ENCODE measurements at places on chromosomes 7 and 10. TPM values are rescaled to one million over a fixed set of nuclear protein-coding genes. Genes with fewer than 3 reads are reported as not detected.

CNPY1 gene
- polyA plus RNA-seq: not detected

FKBP6 gene
- not detected for polyA plus RNA-seq

FGF8 gene
- polyA plus RNA-seq: not detected

TNPO3 gene
- polyA plus RNA-seq: 30.4 TPM

ACTL6B gene
- polyA plus RNA-seq: not detected

TFR2 gene
- polyA plus RNA-seq: 1.3 TPM

PPP1R9A gene
- polyA plus RNA-seq: not detected

DNA sequence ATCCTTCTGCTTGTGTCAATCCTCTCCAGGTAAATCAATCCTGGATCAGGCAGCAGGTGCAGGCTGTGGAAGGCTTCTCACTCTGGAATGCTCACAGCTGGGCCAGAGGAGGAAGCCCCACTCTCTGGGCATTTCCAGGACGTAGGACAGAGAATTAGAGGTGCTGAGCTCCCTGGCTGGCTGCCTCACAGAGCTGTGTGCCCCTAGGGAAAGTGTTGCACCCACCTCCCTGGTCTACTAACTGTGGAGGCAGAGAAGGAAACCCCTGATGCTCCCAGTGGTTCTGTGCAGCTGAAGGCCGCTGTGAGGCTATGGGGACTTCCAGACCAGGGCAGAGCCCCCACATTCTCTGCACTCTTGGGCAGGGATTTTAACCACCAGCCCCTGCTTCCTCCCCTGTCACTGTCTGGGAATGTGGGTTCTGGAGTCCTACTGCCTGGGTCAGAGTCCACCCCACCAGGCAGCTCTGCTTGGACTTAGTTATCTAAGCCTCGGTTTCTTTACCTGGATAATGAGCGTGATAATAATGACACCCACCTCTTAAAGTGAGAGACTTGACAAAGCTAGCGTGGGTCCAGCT is 73.5 kb upstream of the EEPD1 start:
- no peak for DNase-seq
- H3K4me3 ChIP-seq: no peak overlapping the region
- H3K36me3 ChIP-seq: no peaks in the 10 kb centered on the region

GRCh38 chr7:130668258-130669084 is at the start of gene COPG2:
Gene COPG2 (minus strand): TSS chr7:130668748. CDS start chr7:130668668, 80 bp downstream.
- no peaks in the 10 kb centered on the region for H3K36me3 ChIP-seq
- no peaks in the 10 kb centered on the region for H3K4me1 ChIP-seq
- H3K27ac ChIP-seq: peak within 1 kb of the TSS; percentile 73
- peak; percentile 68 for DNase-seq
- peak within 1 kb of the TSS; percentile 64 for H3K4me3 ChIP-seq

DNA sequence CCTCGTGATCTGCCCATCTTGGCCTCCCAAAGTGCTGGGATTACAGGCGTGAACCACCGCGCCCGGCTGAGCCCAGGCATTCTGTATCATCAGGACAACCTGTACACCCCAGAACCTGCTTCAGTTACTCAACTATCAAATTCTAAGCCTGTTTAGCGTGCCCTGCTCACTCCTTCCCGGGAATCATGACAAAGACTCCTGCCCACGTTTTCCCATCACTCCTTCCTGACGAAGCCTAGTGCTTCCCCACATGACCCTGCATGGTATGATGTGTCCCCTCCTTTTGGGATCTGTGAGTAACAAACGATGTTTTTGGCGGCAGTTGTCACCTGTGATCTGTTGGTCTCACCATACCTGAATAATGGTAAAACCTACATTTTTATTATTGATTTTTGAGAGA is 12.2 kb upstream of the RADIL start:
- no peaks in the 10 kb centered on the region for H3K4me1 ChIP-seq
- no peak overlapping the region for H3K4me3 ChIP-seq
- H3K36me3 ChIP-seq: no peaks in the 10 kb centered on the region

DNA sequence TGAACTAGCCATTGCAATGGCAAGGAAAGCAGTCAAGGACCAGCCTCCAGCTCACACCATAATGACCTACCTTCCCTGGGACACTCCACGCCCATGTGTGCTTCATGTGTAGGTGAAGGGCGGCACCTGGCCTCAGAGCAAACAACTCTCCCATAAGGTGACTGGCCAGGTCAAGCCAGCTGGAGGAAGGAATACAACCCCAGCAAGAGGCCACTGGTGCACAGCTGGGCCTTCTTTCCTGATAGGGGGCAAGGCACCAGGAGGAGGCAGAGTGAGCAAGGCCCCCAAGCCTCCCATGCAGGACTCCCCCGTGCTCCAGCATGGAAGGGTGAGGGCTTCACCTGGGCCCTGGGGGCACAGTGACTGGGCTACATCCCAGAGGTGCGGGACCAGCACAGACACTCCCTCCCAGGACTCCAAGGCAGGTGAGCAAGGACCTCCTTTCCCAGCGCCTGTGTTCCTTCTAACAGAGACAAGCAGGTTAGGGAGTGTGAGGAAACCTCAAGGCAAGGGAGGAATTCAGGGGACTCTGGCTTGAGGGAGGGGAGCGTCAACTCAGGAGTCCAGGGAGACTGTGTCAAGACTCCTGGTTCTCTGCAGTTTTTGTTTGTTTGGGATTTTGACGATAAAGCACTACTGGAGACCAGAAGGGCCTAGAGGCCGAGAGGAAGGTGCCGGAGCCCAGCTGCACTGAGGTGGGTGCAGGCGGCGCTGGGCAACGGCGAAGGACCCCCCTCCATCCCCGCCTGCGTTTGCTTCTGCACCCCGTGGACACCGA is 1.7 kb downstream of the PTPRN2 start:
- no peak overlapping the region for H3K4me3 ChIP-seq
- H3K27ac ChIP-seq: no peak overlapping the region
- H3K27me3 ChIP-seq: peaks cover 24% of the 10 kb centered on the region
- no peaks in the 10 kb centered on the region for H3K36me3 ChIP-seq
- no peak for DNase-seq
- peaks cover 3% of the 10 kb centered on the region for H3K4me1 ChIP-seq

GRCh38 chr10:13705526-13706174 is 118.9 kb downstream of the PRPF18 start:
- no peaks in the 10 kb centered on the region for H3K36me3 ChIP-seq
- no peaks in the 10 kb centered on the region for H3K4me1 ChIP-seq
- H3K4me3 ChIP-seq: no peak overlapping the region
- H3K27ac ChIP-seq: no peak overlapping the region

- H3K36me3 ChIP-seq: no peaks in the 10 kb centered on the region
- no peak overlapping the region for H3K4me3 ChIP-seq
- H3K4me1 ChIP-seq: no peaks in the 10 kb centered on the region
- no peak overlapping the region for H3K27ac ChIP-seq
These were observed 314.0 kb downstream of the BICC1 start for GRCh38 chr10:58826694-58827093.

DNA sequence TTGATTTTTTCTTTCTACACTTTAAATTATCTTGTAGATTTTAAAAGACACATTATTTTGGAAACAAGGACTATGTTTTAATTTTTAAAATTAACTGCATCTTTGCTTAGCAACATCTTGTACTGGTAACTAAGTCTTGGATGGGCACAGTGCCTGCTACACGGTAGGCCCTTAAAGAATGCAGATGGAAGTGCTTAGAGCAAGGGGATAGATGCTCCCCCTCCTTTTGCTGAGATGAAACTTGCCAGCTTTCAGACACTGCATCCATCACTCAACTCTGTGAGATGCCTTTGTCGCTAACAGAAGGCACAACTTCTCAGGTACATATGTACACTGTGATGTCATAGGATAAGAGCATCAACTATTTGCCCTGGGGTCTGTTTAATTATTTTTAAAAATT is 103.9 kb downstream of the LRRC18 start:
- H3K36me3 ChIP-seq: no peaks in the 10 kb centered on the region
- no peak for DNase-seq
- no peaks in the 10 kb centered on the region for H3K4me1 ChIP-seq
- no peaks in the 10 kb centered on the region for H3K27me3 ChIP-seq

- DNase-seq: no peak
- H3K27ac ChIP-seq: no peak overlapping the region
- H3K27me3 ChIP-seq: peaks cover 19% of the 10 kb centered on the region
- H3K4me3 ChIP-seq: no peak overlapping the region
- H3K4me1 ChIP-seq: peaks cover 13% of the 10 kb centered on the region
These were observed 12.1 kb upstream of the PAX2 start for GRCh38 chr10:100733329-100733728.

GRCh38 chr7:36312064-36312914 is 77.4 kb upstream of the ANLN start:
- peak; percentile 25 for DNase-seq
- H3K27me3 ChIP-seq: no peaks in the 10 kb centered on the region
- H3K27ac ChIP-seq: no peak overlapping the region
- H3K4me1 ChIP-seq: no peaks in the 10 kb centered on the region

GRCh38 chr10:48590945-48591344 is 13.9 kb downstream of the ARHGAP22 start:
- no peaks in the 10 kb centered on the region for H3K27me3 ChIP-seq
- no peak overlapping the region for H3K4me3 ChIP-seq
- no peaks in the 10 kb centered on the region for H3K4me1 ChIP-seq
- DNase-seq: no peak
- no peak overlapping the region for H3K27ac ChIP-seq

- H3K4me3 ChIP-seq: no peak overlapping the region
- H3K36me3 ChIP-seq: no peaks in the 10 kb centered on the region
- no peaks in the 10 kb centered on the region for H3K27me3 ChIP-seq
- no peak for DNase-seq
These were observed 46.8 kb downstream of the PIK3AP1 start for GRCh38 chr10:96673318-96674099.

- no peak overlapping the region for H3K27ac ChIP-seq
- DNase-seq: no peak
- H3K4me3 ChIP-seq: no peak overlapping the region
- no peaks in the 10 kb centered on the region for H3K4me1 ChIP-seq
- no peaks in the 10 kb centered on the region for H3K36me3 ChIP-seq
These were observed 101.4 kb downstream of the ITGB8 start for GRCh38 chr7:20432071-20432470.

- no peak for DNase-seq
- no peaks in the 10 kb centered on the region for H3K27me3 ChIP-seq
- H3K4me3 ChIP-seq: no peak overlapping the region
- no peaks in the 10 kb centered on the region for H3K4me1 ChIP-seq
- H3K36me3 ChIP-seq: no peaks in the 10 kb centered on the region
These were observed 79.6 kb upstream of the KAT6B start for GRCh38 chr10:74746813-74747212.
